ENCODE measurements at places on chromosomes 16 and 17. TPM values are rescaled to one million over a fixed set of nuclear protein-coding genes. Genes with fewer than 3 reads are reported as not detected.

The SRL gene
- 0.46 TPM for total RNA-seq

The ZNF385C gene
- 0.54 TPM for total RNA-seq

The KCTD19 gene
- 0.31 TPM for total RNA-seq

The PMFBP1 gene
- total RNA-seq = 0.15 TPM

The MARF1 gene
- total RNA-seq = 27.2 TPM

The COG7 gene
- 35.0 TPM for total RNA-seq

The NOS2 gene
- 0.29 TPM for total RNA-seq

The KLHL11 gene
- total RNA-seq = 16.8 TPM

DNA sequence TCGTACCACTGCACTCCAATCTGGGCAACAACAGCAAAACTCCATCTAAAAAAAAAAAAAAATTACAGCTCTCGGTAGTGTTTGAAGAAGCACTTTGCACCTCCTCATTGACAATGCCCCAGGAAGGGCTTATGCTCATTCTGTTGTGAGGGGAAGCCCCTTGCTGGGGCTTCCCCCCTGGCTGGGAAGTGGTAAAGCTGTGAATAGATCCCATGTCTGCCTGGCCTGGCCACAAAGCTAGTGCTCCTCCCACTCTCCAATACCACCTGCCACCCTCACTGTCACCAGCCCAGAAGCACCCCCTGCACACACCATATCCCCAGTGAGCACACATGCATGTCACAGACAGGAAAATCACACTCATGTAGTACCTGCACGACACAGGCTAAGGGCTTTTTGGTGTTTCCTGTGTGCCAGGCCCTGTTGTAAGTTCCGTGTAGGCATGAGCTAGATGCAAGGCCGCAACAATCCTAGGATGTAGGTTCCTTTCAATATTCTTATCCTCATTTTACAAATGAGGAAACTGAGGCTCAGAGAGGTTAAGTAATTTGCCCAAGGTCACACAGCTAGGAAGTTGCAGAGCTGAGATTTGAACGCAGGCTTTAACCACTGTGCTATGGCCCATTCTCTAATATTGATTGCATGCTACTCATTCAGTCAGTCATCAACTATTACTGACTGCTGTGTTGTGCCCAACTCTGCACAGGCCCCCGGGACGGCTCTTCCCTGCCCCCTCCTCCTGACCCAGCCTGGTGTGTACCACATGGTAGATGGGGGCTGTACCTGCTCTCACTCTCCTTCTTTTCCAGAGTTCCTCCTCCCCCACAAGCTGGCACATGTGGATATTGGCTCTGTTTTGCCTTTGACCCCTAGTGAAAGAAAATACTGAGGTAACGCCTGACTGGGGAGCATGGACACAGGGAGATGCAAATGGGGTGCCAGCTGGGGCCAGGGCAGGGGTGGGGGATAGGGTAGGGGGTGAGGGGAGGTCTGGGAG, 11.9 kb upstream of the COL1A1 start:
- DNase-seq = no peak

DNA sequence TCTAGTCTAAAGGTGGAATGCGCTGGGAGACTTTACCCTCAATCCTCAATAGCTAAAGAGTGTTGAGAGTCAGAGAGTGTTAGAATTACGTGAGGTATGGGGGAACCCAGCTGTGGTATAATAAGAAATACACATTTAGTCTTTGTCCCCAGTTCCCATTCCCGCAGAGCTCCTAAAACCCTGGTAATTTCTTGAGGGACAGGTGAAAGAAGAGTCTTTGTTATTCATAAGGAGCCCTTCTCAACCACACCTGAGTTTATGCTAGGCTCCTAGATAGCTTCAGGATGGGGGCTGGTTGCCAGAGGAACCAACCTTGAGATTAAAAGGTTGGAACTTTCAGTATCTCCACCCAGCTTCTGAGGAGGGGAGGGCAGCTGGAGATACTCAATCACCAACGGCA, 5.8 kb downstream of the ZNF18 start:
- no peak for DNase-seq

- DNase-seq = no peak
These were observed 59.8 kb upstream of the RPH3AL start for GRCh38 chr17:412211-413015.

GRCh38 chr17:69729944-69730343, 315.4 kb downstream of the MAP2K6 start:
- DNase-seq = no peak

DNA sequence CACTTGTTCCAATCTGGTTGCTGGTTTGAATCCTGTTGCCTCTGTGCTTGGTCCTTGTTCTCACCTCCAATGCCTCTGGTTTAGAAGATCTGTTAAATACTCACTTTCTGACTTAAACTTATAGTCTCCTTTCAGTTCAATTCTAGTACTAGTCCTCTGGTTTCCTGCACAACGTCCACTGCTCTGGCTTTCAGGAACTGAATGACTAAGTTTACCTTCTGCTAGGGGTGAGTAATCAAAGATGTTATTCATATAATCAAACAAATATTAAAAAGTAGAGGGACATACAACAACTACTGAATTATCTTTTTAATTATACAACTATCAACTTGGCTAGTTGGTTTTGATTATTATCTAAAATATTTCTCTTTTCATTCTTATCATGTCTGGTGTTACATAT, 496.4 kb upstream of the TOM1L1 start:
- no peak for DNase-seq

DNA sequence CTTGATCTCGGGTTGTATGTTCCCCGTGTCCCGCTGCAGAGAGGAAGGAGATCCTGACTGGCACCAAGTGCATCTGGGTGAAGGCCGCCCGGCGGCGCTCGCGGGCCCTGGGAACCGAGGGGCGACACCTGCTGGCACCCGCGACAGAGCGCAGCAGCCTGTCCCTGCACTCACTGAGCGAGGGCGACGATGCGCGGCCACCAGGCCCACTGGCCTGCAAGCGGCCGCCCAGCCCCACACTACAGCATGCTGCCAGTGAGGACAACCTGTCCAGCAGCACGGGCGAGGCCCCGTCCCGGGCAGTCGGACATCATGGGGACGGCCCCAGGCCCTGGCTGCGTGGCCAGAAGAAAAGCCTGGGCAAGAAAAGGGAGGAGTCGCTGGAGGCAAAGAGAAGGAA, 7.5 kb downstream of the BTBD17 start:
- DNase-seq = peak; percentile 92

DNA sequence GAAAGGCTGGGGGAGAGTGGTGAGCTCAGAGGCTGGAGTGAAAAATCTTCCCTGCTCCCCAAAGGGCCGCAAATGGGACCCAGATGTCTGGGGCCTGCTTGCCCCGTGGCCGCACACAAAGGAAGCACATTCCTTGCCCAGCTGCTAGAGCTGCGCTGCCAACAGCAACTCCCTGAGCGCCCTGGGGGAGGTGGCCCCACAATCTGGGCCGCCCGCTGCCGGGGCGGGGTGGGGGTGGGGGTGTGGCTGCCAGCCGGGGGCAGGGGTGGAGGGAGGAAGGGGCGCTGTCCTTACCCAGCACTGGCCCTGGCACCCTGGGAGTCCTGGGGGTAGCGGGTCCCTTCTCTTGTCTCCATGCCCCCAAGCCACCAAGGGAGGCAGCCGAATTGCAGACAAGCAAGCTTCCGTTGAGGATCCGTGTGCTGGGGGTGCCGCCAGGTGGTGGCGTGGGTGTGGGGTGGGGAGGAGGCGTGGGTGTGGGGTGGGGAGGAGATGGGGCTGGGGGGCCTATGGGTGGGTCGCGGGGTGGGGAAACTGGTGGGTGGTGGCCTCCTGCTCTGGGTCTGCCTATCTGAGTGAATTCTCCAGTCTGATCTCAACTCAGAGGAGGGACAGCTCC, 48.4 kb upstream of the PABPN1L start:
- peak; percentile 66 for DNase-seq

GRCh38 chr16:75236232-75236631, 15.2 kb downstream of the BCAR1 start:
- no peak for DNase-seq

- DNase-seq = peak; percentile 80
These were observed 4.6 kb downstream of the DHX58 start for GRCh38 chr17:42107597-42108576.

DNA sequence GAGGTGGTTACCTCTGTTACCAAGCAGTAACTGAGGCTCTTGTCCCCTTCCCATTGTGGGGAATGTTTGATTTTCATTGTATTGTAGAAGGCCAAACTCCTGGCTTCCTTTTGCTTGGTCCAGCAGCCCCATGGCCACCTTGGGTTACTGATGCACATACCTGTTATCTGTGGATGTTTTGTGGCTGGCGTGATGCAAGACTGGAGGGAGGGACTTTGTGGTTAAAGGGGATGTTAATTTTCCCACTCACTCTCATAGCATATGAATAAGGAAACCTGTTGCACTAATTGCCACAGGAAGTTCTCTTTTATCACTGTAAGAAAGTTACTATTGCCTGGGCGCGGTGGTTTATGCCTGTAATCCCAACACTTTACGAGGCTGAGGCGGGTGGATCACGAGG, 168.6 kb upstream of the HS3ST4 start:
- DNase-seq = no peak

GRCh38 chr17:73192206-73192893, 505 bp upstream of the COG1 start:
- peak; percentile 93 for DNase-seq

DNA sequence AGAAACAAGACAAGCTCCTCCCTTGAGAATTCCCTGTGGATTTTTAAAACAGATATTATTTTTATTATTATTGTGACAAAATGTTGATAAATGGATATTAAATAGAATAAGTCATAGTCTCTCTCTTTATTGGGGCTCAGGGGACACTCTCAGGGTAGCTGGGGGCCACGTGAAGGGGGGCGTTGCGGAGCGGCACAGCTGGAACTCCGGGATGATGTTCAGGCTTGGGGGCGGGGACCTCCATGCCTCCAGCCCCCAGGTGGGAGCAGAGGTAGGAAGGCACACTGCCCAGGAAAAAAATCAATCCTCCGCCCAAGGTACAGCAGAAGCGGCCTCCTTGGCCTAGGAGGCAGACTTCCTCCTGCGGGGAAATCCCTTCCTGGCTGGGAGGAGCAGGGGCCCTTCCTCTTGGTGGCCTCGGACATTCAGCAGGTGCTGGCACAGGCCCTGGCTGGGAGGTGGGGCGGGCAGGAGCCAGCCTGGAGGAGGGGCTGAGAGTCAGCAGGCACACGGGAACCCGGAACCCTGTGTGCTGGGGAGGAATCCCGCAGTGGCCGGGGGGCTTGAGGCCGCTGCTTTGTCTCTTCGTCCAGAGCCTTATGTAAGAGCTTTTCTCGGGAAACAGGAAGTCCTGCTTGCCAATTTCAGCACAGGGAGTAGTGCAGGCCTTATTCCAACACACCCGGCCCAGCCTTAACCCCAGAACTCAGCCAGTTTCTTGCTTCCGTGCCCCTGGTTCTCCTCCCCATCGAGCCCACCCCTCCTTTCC, 591 bp upstream of the TNFSF13 start:
- DNase-seq = peak; percentile 93

GRCh38 chr17:38599398-38599856, 6.3 kb downstream of the SRCIN1 start:
- no peak for DNase-seq

DNA sequence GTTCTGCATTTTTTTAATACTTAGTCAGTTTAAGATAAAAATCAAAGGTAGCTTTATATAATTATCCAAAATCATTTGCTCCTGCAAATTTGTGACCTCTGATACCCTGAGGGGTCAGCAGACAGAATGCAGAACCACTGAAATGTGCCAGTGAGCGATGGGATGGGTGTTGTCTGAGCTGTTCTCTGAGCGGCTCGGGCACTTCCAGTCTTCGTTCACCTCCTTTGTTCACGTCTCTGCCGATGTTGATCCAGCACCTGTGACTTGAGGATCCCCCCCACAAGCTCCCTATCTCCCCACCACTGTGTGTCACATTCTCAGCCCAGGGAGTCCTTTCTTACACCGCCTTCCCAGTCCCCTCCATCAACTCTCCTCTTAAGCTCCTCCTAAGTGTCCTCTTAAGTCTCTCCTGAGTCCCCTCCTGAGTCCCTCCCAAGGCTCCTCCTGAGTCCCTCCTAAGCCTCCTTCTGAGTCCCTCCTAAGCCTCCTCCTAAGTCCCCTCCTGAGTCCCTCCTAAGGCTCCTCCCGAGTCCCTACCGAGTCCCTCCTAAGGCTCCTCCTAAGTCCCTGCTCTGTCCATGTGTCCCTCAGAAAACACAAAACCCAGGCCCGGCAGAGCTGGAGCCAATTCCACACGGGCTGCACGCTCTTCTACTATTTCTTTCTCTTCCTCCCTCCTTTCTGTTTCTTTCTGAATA, 47.5 kb downstream of the RNF213 start:
- DNase-seq = no peak

- no peak for DNase-seq
These were observed 21.3 kb downstream of the HS3ST3B1 start for GRCh38 chr17:14321980-14322776.

DNA sequence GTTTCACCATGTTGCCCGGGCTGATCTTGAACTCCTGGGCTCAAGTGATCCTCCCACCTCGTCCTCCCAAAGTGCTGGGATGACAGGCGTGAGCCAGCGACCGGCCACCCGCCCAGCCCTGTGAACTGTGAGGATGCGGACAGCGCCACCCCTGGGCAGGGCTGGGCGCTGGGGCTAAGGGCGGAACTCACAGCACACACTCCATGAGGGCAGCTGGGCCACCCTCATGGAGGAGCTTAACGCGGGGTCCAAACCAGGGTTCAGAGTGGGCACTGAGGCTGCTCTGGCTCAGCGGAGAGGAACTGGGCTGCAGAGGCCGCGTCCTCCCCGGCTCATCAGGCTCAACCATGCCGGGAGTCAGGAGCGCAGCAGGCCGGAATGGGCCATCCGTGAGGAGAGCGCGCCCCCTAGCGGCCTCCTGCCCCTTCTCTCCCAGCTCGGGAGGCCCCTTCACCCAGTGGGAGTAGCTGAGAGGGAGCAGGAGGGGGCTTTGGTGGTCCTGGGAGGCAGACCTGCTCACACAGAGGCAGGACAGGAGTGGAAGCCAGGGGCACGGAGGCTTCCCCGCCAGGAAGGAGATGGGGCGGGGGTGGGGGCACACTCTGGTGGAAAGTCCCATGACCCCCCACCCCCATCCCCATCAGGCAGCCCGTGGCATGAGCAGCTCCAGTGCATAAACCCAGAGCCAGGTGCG, 13.8 kb downstream of the CORO7 start:
- DNase-seq = peak; percentile 96

DNA sequence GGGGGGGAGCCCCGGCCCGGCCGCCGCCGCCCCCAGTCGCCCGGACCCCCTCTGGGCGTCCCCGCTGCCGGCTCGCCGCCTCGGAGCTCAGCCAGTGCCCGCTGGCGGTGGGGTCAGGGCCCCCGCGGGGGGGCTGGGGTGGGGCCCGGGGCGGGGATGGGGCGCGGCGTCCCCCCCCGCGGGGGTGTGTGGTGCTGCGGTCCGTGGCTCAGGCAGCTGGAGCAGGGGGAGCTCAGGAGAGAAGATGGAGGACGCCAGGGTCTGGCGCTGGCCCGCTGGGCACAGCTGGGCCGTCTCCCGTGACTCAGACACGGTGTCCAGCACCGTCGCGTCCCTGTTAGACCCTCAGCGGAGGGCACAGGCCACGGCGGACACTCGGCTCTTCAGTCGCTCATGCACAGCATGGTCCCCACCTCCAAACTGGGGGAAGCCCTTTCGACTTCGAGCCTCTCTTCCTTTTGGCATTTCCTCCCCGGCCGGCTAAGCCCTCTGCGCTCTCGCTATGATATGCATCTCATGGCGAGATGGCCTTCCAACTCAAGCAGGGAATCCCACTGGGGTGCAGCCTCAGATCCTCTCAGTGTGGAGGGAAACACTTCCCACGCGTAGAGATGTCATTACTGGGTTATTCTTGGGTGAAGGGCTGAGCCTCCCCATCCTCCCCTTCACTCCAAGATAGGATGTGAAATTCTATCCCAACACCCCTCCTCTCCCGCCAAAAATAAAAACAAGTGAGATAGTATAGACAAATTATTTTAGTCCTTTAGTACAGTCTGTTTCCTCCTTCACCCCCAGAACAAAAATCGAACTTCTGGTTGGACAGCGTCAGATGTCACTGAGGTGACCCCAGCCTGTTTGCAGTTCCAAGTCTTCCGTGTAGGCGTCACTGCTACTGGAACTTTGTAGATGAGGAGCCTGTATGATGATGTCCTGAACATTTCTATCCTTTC, 522 bp upstream of the VEZF1 start:
- DNase-seq = peak; percentile 75
